ENCODE measurements at places on chromosomes 5 and 9.

DNA sequence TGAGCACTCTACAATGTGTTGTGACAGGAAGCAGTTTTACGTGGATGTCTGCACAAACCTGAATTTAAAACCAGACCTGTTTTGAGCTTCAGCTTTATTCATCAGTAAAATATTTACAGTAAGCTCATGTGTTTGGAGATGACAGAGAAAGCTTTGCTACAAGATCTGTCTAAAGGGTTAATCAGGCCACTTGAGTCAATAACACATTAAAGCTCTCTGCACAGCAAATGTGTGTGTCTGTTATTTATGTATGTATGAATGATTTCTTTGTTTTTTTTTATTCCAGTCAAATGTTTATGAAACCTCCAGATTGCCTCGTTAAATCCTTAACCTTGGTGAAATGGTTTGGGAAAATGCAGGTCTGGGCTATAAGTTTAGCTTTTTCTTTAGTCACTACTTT, 77.3 kb upstream of the SREK1 start:
- no peak for DNase-seq

DNA sequence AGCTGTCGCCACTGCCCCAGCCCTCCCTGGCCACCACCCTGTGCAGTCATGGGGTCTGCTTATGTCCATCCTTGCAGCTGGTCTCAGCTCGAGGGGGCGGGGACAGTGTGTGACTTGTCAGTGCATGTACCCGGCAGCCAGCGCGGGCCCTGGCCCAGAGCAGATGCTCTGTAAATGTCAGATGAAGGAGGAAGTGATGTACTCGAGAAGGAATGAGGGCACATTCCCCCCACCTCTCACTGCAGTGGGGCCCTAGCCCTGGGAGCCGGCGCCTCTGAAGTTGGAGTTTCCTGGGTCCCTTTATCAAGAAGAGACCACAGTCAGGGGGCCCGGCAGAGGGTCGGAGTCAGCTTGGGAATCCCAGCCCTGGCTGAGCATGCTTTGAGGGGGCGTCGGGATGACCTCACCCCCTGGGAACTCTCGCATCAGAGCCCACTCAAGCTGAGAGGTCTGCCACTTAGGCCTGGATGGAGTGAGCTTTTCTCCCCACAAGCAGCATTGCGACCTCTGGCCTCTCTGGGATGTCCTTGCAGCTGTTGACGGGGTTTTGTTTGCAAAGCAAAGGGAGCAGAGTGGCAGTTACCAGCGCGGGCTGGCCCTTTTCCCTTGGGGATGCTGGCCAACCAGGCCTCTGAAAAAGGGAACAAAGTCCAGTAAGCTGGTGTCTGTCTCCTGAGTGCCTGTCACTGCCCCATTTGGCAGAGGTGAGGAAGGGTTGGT, 19.0 kb downstream of the NEURL1B start:
- DNase-seq: no peak

- DNase-seq: no peak
Measured at GRCh38 chr9:100131216-100131615, 32.2 kb downstream of the INVS start.

GRCh38 chr5:32326216-32326772, 13.6 kb upstream of the MTMR12 start:
- DNase-seq: no peak

GRCh38 chr5:139692679-139693308, 44.6 kb downstream of the CXXC5 start:
- DNase-seq: no peak

- DNase-seq: no peak
Measured at GRCh38 chr9:79131824-79132377, 439.9 kb upstream of the TLE4 start.

- DNase-seq: no peak
Measured at GRCh38 chr5:180381428-180381827, 28.3 kb upstream of the GFPT2 start.

DNA sequence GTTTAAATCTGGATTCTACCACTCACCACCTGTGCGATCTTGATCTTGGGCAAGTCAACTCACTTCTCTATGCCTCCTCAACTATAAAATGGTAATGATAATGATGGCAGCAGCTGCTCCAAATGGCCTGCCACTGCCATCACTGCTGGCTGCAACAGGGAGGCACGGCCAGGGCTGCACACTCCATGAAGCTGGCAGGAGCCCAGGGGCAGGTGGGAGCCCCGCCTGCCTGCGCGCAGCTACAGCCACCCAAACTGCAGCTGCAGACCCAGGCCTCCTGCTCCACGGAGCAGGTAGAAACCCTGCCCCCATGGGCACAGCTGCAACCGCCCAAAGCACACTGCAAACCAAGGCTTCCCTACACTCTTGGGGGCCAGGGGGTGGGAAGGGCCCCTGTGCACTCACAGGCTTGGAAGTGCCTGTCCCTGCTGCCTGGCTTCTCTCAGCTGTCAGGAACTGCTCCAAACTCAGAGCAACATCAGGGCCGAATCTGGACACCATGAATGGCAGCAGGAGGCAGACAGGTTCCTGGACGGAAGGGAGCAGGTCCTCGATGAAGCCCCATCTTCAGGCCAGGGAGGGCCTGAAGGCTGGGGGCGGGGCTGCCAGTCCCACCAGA, 57.6 kb downstream of the PRELID2 start:
- no peak for DNase-seq

GRCh38 chr5:137819766-137820165, 47.9 kb upstream of the MYOT start:
- DNase-seq: no peak

DNA sequence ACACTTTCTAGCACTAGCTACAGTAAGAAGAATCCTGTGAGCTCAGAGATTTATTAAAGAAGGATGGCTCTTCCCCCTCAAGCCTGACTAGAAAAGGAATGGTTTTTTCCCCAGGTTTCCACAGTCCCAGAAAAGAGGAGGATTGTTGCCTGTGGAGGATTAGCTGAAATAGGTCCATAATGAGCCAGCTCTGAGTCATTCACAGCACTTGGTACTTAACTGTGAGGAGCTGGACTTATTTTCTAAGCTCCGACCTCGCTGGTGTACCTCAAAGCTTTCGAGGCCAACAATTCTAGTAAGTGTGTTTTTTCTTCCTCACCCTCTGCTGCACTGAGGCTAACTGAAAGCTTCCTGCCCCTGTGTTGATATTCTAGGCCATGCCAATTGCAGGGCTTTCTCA, 222.5 kb upstream of the IL12B start:
- DNase-seq: no peak

DNA sequence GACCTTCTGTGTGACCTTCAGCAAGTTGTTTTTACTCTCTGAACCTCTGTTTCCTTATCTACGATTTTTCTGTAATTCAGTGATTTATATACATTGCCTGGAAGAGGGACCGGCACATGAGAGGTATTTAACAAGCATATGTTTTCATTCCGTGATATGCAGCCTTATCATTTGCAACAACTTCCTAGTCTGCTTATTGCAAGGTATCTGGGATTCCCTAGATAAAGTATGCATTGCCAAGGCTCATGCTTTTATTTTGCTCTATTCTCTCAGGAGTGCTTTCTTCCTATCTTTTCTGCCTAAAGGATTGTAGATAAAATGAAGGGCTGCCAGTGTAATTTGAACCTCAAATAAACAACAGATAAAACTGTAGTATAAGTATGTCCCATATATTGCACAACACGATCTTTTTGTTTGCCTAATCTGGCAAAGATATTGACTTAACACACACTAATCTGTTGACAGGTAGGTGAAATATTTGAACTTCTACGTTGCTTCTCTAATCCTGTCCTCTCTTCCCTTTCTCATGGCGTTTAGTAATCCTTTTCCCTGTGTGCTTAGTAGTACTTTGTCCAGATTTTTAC, 377.2 kb upstream of the TNC start:
- DNase-seq: no peak

DNA sequence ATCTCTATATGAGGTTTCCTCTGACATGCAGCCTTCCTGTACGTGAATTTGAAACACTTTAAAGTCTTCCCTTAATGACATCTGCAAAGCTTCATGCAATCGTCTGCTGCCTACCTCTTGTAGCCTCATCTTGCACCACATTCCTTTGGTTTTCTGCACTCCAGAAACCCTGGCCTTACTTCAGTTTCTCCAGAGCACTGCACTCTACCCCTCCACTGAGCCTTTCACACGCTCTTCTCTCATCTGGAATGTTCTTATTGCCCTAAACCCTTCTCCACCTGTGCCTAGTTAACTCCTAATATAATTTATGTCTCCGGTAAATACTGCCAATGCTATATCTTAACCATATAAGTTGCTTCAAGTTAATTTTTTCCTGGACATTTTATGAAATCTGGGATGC, 168.8 kb upstream of the SLC27A6 start:
- DNase-seq: no peak

- DNase-seq: no peak
Measured at GRCh38 chr5:58706736-58707135, 123.9 kb downstream of the RAB3C start.

Data from activated naive CD4-positive, alpha-beta T cell (primary cell).